T-helper 2 cell (primary cell): ENCODE measurements at places on chromosomes 1 and 21.

DNA sequence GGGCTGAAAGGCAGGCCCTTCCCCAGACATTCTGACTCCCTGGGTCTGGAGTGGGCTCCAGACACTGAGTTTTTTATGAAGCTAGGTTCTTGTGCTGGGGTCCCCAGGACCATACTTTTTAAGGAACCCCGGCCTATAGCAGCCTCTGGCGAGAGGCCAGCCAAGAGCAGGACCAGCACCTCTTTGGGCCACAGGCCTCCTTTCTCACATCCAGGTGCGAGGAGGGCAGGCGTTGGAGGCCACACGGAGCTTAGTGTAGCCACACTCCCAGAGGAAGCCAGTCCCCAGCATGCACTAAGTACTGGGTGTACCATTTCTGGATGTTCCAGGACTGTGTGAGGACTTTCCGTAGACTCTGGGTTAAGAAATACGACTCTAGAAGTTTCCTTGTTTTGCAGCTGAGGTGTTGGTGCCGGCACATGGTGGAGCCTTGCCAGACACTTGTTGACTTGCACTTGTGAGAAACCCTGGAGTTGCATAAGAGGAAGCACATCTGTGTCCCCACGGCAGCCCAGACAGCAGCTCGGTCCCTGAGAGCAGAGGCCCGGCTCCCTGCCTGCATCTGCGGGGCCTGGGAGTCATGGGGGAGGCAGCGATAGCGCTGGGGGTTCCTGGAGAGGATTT lies 122.2 kb upstream of the VAMP3 start:
- no peak for DNase-seq

GRCh38 chr1:24348196-24348595 lies 29.0 kb downstream of the GRHL3 start:
- no peak for DNase-seq

DNA sequence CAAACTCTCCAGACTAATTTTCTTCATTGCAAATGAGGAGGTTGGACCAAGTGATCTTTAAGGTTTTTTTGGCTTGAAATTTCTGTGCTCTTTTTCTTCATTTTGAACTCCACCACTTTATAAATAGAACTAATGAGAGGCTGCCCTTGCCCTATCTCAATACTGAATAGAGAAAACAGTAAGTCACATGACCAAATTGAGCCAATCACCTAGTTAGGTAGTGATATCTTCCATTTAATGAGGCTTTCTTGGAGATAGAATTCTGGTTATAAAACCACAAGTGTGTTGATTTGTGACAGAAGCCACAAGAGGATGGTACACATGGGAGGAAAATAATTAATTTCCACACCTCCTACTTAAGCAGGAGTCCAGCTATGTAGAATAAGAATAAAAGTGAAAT lies 263.4 kb upstream of the SNX7 start:
- DNase-seq, result no peak

DNA sequence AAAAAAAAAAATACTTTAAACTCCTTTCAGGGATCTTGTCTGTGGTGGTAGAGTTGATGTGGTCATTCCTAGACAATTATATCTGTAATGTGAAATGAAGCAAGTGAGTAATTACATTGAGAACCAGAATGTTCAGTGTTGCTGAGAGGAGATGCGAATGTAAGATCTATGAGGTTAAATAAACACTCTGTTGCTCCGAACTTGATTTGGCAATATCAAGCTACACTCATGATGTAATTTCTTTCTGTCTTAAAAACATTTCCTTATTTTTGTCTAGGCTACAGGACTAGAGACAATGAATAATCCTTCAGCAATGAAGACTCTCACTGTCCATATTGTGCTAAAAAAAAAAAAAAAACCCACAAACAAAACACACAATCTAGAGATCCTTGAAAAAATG lies 63.1 kb upstream of the IGSF5 start:
- DNase-seq, result no peak

GRCh38 chr1:110062612-110063011 lies 7.9 kb downstream of the ALX3 start:
- DNase-seq, result no peak

- DNase-seq, result no peak
These were observed 28.6 kb downstream of the COL6A1 start for GRCh38 chr21:46009951-46010705.

DNA sequence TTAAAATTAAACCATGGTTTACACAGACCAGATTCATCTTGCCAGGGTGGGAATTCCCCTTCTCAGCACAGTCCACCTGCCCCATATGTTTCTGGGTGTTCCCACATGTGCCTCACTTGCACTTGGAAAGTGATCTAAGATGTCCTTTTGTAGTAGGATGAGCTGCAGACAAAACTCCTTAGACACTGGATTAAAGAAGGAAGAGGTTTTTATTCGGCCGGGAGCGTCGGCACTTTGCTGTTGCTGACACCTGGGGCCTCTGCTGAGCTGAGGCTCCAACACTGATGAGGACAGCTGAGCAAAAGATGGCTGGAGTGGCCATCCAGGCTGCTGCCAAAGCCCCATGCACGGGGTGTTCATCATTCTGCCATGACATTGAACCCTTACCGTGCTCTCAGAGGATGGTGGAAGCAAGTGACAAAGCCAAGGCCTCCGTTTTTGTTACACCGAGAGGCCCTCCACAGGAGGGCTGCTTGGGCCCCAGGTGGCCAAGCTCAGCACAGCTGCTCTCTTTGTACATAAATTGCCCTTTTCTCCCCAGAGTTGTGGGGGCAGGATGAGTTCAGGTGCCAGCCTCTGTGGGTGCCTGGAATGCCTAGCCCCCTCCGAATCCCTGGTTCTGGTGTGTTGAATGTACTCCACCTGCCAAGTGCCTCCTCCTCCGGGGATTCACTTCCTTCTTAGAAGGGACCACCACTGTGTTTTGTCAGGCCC lies 7.3 kb upstream of the ACOT11 start:
- DNase-seq, result no peak

DNA sequence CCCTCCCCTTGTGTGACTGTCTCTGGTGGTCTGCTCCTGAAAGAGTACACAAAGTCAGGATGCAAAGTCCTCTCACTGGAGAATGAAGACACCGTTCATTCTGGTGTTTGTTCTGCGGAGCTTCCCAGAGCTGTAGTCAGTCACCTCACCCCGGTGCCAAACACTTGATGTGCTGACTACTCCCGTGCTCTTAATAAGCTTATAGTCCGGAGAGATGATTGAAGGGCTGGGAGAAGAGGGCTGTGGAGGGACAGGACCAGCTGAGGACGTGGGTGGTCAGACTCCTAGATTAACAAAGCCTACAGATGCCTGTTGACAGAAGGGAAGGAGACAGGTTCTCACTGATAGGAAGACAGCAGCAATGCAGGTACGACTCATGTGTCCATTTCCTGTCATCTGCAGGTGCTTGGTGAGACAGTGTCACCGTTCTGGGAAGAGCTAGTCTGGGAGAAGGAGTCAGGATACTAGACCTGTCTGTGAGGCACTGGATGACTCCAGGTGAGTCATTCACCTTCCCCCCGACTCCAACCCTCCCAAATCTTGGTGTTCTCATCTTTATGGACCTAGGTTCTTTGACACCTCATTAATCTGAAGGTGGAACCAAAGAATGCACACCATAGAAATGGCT lies 40.4 kb upstream of the LRRN2 start:
- no peak for DNase-seq

DNA sequence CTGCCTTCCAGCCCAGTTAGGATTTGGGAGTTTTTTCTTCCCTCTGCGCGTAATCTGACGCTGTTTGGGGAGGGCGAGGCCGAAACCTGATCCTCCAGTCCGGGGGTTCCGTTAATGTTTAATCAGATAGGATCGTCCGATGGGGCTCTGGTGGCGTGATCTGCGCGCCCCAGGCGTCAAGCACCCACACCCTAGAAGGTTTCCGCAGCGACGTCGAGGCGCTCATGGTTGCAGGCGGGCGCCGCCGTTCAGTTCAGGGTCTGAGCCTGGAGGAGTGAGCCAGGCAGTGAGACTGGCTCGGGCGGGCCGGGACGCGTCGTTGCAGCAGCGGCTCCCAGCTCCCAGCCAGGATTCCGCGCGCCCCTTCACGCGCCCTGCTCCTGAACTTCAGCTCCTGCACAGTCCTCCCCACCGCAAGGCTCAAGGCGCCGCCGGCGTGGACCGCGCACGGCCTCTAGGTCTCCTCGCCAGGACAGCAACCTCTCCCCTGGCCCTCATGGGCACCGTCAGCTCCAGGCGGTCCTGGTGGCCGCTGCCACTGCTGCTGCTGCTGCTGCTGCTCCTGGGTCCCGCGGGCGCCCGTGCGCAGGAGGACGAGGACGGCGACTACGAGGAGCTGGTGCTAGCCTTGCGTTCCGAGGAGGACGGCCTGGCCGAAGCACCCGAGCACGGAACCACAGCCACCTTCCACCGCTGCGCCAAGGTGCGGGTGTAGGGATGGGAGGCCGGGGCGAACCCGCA lies at the start of gene PCSK9:
PCSK9 (plus strand) TSS at position 207 of the 741 bp plus-strand sequence; CDS start at position 497, 290 bp downstream.
- DNase-seq, result no peak

- DNase-seq, result no peak
These were observed 2.7 kb downstream of the AKR7A2 start for GRCh38 chr1:19309123-19309813.

- no peak for DNase-seq
These were observed 86.4 kb downstream of the BCAR3 start for GRCh38 chr1:93595266-93595665.

GRCh38 chr1:156480411-156481192 lies 20.0 kb downstream of the MEF2D start:
- DNase-seq, result peak; percentile 81

DNA sequence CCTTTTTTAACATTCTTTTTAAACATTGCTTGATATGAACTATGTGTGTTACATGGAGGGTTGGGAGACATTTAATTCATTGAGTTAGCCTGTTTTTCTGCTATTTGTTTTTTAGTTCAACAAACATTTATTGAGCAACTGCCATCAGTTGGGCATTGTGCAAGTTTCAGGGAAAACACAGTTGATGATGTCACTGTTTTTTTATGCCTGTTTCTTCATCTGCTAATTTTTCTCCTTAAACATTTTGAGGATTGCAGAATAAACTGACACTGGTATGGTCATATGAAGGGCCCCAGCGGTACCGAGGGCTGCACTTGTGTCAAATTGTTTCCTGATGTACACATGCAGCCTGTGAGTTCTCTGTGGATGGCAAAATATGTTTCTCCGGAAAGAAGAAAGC lies 253.0 kb downstream of the FGGY start:
- no peak for DNase-seq

DNA sequence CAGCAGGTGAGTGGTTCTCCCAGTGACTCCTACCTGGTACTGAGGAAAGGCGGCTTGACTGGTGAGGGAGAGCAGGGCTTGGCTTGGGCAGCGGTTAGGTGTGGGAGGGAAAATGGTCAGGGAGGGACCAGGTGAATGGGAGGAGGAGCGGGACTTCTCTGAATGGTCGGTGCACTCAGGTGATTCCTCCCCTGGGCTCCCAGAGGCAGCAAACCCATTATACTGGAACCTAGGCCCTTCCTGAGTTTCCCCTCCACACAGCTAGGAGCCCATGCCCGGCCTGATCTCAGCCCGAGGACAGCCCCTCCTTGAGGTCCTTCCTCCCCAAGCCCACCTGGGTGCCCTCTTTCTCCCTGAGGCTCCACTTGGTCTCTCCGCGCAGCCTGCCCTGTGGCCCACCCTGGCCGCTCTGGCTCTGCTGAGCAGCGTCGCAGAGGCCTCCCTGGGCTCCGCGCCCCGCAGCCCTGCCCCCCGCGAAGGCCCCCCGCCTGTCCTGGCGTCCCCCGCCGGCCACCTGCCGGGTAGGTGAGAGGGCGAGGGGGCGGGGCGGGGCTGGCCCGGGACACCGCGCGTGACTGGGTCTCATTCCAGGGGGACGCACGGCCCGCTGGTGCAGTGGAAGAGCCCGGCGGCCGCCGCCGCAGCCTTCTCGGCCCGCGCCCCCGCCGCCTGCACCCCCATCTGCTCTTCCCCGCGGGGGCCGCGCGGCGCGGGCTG lies 2.3 kb downstream of the ARTN start:
- DNase-seq, result no peak

- DNase-seq, result no peak
These were observed 60.8 kb downstream of the SLC37A1 start for GRCh38 chr21:42574234-42575027.

- DNase-seq, result no peak
These were observed 11.6 kb downstream of the SDCCAG8 start for GRCh38 chr1:243267471-243267880.

DNA sequence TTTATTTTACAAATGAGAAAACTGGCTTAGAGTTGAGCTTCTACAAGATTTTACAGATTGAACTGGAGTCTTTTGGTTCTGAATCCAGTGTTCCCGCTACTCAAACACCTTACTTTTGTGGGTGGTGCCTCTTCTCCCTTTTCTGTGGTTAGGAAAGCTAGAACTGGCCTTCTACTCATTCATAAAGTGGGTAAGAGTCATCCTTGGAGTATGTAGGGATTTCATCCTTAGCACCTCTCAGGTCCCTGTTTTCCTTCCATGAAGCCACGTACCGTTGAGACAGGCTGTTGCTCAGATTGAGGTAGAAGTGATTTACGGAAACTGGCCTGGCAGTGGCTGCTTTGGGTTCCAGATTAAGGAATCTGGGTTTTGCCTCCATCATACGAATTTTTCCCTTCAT lies 35.8 kb downstream of the WNT4 start:
- DNase-seq, result no peak

DNA sequence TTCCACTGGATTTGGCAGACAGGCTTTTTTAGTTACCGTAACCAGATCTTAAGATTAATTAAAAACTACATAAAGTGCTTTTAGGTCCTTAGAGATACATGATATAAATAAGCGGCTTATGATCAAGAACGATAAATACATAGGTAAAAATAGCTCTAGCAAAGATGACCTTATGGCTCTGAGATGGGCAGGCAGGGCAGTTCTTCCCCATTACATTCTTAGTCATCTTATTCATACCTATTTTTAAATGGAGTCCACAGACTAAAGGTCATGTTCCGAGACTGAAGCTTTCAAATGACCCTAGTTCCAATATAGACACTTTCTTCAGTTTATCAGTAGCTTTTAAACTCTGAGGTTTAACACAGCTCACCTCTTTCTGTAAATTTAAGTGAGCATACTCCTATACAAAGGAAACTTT lies 4.3 kb downstream of the MCL1 start:
- DNase-seq, result no peak

DNA sequence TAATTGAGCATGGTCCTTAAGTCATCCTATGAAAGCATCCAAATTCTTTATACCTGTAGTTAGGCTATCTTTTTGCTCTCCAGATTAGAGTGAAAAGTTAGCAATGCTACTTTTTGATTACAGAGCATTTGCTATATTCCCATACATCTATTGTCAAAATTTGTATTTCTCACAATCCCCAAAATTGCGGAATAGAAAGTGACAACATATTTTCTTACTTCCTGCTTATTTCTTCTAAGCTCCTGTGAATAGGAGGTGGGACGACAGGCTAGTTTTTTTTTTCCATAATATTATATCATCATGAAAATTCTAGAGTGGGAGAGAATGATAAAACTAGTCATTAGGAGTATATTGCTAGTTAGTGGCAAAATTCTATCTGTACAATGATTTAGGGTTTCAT lies 264.0 kb upstream of the DPYD start:
- DNase-seq, result no peak
